ENCODE measurements at places on chromosomes 1 and 21.

DNA sequence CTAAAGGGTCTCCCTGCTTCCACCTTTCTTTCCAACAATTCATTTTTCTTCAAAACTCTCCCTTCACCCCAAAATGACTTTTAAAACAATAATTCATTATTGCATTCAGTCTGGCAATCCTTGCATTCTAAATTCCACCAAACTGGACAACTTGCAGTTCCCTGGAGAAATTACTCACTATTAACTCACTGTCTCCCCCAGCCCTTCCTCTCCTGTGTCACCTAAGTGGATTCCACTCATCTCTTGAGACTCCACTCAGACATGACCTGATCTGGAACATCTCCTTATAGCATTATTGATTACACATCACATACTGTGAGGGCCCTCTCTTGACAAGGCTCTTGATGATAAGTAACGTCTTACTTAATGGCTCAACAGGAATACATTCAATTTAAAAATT lies 257.1 kb downstream of the BRINP2 start:
- no peak for DNase-seq

DNA sequence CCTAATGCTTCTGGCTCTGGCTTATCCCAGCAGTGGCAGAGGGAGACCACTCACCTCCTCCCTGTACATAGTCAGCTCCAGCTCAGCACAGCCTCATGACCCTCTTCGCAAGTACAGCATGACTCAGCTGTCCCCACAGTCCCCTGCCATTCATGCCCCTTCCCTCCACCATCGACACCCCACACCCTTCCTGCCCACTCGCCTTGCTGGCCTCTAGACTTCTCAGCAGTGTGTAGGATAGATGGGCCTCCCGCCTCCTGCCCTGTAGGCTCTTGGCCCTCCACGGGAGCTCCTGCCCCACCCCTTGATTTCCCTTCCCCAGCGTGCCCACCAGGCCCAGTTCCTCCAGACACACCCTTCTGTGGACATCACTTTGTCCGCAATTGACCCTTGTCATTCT lies 9.8 kb downstream of the NPR1 start:
- DNase-seq = no peak

DNA sequence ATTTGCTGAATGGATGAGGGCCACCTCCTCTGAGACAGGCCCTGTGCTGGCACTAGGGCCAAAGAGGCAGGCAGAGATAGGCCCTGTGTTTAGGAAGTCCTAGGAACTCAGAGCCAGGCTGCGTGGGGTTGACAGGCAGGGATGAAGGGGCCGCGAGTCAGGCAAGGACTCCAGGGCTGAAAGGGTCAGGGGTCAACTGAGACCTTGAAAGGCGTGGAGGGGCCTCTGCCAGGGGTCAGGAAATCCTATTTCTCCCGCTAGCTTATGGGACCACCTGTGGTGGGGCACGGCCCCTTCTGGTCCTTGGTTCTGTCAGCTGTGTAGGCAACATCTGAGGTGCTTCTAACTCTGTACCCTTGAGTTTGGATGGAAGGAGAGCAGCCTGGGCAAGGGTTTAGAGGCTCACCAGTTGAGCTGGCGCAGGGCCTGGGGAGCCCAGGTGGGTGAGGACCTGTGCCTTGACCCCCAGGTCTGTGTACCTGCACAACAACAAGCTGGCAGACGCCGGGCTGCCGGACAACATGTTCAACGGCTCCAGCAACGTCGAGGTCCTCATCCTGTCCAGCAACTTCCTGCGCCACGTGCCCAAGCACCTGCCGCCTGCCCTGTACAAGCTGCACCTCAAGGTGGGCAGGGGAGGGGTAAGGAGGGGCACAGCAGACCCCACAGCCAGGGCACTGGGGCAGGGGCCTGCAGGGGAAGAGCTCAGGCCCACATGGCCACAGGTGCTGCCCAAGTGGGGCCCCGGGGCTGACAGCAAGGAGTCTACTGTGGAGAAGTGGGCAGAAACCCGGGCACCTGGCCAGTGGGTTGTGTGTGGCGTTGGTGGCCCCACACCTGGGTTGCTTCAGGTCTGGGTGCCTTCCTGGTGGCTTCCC lies 14.9 kb downstream of the PODN start:
- DNase-seq = no peak

DNA sequence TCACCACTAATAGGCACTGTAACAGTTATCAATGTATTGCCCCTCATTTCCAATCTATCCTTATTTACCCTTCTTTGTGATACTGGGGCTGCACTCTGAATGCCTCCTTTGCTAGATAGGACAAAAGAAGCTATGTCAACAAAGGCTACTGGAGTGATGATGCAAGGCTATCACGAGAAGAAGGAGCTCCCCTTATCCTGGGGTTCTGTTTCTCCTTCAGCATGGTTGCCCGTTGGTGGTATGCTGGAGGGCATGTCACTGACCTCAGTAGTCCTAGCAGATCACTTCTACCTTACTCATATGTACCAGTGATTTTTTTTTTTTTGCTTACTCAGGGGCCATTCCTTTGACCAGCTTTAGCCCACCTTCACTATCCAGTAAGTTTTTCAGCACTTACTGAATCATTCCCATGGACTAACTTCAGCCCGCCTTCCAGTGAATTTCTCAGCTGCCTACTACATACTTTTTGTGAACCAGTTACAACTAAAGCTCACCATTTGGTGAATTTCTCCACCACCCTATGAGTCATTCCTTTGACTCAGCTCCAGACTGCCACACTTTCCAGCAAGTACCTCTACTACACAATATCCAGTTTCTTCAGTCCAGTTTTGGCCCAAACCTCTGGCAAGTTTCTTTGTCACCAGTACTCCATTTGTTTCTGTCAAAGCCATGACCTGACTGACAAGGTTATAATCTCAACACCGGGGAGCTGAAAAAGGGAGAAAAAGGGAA lies 944.5 kb downstream of the KCNT2 start:
- no peak for DNase-seq

GRCh38 chr1:183653876-183654451 lies 848 bp upstream of the APOBEC4 start:
- no peak for DNase-seq
